Endothelial cell (in vitro differentiated cells): ENCODE measurements at places on chromosomes 3 and 15.

DNA sequence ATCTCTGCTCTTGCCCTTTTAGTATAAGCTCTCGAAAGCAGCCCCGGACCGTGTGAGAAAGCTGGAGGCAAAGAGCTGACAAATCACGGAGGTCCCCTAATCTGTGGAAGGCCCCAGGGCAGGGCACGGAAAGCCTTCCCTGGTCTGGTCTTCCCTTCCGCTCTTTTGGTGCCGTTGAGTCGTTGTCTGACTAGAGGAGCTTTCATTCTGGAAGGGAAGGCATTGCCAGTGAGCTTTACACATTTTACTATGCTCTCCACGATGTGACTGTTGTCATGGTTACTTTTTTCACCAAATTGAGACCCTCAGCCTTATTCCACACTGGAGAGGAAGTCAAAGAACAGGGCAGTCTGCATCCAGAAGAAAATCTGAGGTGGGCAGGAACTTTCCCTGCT is 71.7 kb downstream of the CYP19A1 start:
- DNase-seq: peak; percentile 4

GRCh38 chr3:45506084-45506483 is 88.5 kb upstream of the LIMD1 start:
- DNase-seq: no peak

DNA sequence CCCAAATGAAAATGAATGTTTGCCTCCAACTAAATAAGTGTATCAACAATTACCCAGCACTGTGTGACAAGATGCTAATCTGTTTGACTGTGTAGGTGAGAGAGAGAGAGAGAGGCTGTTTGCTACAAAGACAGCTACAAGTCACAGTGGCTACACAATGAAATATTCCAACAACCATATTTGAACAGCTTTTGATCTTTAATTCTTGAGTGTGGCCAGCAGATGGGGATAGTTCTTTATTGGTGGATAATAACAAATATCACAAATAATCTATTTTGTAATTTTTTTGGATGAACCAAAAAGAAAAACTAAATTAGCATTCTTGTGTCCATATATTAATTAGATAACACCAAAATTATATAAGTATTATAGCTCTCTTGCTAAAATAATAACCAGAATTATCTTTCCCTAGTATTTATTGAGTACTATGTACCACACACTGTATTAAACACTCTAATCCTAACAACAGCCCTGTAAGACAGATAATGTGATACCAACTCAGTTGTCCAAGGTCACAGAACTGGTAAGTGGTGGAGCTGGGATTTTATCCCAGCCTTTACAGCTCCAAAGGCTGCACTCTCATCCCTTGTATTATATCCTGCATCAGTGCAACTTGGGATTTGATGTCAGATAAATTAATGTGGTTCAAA is 61.9 kb upstream of the C3orf80 start:
- DNase-seq: no peak

GRCh38 chr3:197791892-197792647 is 1.0 kb downstream of the LRCH3 start:
- no peak for DNase-seq

- peak; percentile 56 for DNase-seq
Observed at GRCh38 chr3:55571913-55572312, 84.8 kb upstream of the WNT5A start.
